ENCODE measurements at places on chromosomes 5 and 9.

- DNase-seq = no peak
These were observed 582.0 kb upstream of the TUSC1 start for GRCh38 chr9:26260238-26260637.

GRCh38 chr5:151086905-151087360 lies 6.1 kb upstream of the TNIP1 start:
- peak; percentile 82 for DNase-seq

GRCh38 chr9:135921749-135922310 lies 14.5 kb upstream of the CAMSAP1 start:
- DNase-seq = no peak

DNA sequence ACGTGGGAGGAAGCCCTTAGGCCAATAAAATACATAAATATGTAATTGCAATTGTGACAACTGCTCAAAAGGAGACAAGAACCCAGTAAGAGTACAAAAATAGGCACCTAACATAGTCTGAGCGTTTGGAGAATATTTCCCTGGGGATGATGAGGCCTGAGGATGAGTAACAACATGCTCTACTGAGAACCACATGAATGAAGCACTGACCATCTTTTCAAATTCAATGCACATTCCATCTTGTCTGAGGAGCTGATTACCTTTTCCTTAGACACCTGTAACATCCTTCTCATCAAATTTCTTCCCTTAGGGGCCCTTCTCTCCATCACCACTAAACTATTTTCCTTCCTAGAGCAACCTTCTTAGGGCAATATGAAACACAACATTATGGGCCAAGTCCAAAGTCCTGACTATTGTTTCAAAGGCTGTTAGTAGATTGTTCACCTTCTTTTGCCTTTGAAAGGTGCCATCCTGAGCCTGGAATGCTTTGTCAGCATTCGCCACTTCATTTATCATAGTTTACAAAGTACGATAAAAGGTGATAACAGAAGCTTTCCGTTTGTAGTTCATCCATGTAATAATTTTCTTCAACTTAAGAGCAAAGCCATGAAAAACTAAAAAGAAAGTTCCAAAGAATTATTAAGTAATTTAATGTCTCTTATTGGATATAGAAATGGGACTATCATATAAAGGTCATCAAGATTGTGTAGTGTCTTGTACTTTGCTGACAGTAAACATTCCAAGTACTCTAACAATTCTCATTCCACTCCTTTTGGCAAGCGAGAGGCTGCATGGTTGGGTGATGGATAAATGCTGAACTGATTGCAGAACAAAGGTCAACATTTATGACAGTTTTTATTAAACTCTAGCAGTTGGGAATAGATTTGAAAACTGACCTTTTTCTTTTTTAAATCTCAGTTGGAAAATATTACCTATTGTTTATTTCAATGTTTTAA lies 471.3 kb downstream of the PDE4D start:
- DNase-seq = no peak

- DNase-seq = no peak
These were observed 31.0 kb downstream of the KIF4B start for GRCh38 chr5:155044591-155044990.

- no peak for DNase-seq
These were observed 102.9 kb downstream of the ZFAND5 start for GRCh38 chr9:72262063-72262462.

DNA sequence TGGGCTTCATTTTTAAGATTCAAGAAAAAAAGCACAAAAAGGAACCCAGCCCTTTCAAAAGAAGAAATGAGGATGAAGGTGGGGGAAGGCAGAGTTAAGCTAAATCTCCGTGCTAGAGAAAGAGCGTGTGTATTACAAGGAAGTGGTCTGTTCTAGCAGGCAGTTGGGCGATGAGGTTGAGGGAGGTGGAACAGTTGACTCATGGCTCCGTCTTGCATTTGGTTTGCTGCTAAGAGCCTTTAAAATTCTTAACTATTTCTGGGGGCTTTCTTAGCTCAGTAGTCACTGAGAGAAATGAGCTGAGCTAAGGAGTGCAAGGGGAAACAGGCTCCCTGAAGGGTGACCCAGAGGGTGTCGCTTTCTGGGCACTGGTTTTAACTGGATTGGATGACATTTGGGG lies 117.4 kb downstream of the GCNT1 start:
- DNase-seq = peak; percentile 42

- DNase-seq = no peak
These were observed 63.5 kb downstream of the DUSP1 start for GRCh38 chr5:172707285-172708182.

- no peak for DNase-seq
These were observed 53.6 kb upstream of the GABRB2 start for GRCh38 chr5:161600156-161600555.

GRCh38 chr5:144465441-144465840 lies 294.8 kb downstream of the KCTD16 start:
- no peak for DNase-seq

DNA sequence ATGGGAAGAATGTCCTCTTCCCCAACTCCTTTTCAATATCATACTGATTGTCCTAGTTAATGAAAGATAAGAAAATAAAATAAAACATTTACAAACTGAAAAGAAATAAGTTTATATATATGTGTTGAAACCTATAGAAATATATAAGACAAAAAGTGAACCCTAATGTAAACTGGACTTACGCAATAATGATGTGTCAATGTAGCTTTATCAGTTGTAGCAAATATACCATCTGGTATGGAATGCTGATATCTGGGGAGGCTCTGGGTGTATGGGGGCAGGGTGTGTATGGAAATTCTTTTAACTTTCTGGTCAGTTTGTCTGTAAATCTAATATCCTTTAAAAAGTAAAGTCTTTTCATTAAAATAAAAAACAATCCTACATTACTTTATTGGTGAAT lies 603.9 kb downstream of the DMRTA1 start:
- no peak for DNase-seq

GRCh38 chr5:84378420-84378819 lies 6.3 kb downstream of the EDIL3 start:
- DNase-seq = no peak

- no peak for DNase-seq
These were observed 21.4 kb downstream of the CMBL start for GRCh38 chr5:10286162-10286861.

DNA sequence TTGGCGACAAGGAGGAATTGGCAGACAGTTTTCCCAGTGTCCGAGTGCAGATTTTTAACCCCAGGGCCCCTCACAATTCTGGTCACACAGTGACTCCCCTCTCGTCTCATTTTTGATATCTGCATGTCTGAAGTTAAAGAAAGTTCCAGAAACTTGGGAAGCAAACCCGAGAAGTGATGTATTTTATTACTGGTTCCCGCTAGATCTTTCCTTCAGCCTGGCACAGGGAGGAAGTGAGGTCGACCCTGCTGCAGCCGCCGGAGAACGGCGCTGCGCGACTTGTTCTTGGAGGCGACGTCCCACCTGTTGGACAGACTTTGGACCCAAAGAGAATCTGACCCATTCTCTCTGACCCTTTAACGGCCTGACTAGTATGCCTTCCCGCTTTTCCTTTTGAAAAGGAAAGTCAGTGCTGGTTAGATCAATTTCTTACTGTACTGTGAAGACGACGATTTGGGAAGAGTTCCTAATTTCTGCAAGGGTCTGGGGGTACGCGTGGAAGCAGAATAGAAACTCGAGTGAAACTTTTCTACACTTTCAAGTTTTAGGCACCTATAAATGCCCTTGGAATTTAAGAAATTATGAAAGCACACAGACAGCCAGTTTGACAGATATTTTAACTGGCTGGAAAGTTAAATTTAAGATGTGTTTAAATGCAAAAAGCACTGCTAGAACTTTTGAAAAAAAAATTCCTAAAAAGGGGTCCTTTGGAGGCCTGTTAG lies 744 bp downstream of the OTULIN start:
- no peak for DNase-seq

DNA sequence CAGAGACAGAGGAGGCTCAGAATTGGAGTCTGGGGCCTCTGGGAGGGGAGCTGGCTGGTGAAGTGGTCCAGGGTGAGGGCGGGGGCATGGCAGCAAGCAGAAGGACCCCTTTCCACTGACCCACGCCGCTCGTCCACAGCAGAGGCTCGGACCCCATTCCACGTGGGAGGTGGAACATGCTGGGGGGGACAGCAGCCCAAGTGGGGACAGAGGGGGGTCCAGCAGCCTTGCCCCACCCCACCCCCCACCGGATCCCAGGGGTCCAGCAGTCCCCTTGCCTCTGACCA lies 25.4 kb upstream of the NKD2 start:
- DNase-seq = no peak

DNA sequence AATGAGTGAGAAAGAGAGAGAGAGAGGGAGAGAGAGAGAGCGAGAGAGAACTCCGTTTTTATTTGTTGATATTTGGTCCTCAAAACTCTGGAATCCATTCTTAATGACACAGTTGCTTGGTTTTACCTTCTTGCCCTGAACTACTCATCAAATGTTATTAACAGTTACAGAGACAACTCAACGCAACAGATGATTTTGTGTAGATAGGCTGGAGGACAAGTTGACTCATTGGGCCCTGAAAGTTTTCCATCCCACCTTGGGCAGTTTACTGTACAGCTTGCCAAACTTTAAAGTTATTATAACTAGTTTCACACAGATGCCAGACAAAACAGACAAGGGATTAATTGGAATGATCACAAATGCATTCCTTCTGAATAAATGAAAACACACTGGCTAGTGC lies 339.9 kb downstream of the ARL15 start:
- no peak for DNase-seq

GRCh38 chr5:133340822-133341221 lies 271.5 kb downstream of the FSTL4 start:
- DNase-seq = no peak

- DNase-seq = no peak
These were observed 119.8 kb upstream of the PANK3 start for GRCh38 chr5:168699002-168699401.

GRCh38 chr5:6700074-6700684 lies 13.1 kb upstream of the TENT4A start:
- no peak for DNase-seq

GRCh38 chr5:10475931-10476676 lies 34.4 kb downstream of the ROPN1L start:
- no peak for DNase-seq

- no peak for DNase-seq
These were observed 265.5 kb upstream of the PCSK5 start for GRCh38 chr9:75624998-75625397.

- no peak for DNase-seq
These were observed 63.6 kb downstream of the INIP start for GRCh38 chr9:112654282-112654681.

DNA sequence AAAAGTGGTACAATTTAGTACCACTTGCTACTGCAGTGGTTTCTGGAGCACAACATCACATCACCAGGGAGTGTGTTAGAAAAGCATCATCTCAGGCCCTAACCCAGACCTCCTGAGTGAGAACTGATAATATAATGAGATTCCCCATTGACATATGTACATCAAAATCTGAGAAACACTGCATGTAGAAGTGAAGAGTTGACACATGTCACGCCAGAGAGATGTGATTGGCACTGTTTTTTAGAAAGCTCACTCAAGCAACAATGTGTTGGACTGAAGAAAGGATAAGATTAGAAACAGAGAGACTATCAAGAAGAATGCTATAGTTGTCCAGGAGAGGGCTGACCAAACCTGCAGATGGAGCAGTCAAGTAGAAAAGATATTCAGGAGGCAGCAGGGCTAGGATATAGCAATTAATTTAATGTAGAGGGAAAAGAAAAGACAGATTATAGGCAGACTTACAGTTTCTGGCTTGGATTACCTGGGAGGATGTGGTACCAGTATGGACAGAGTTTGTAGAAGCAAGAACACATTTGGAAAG lies 324.4 kb upstream of the ADAMTSL1 start:
- DNase-seq = no peak

DNA sequence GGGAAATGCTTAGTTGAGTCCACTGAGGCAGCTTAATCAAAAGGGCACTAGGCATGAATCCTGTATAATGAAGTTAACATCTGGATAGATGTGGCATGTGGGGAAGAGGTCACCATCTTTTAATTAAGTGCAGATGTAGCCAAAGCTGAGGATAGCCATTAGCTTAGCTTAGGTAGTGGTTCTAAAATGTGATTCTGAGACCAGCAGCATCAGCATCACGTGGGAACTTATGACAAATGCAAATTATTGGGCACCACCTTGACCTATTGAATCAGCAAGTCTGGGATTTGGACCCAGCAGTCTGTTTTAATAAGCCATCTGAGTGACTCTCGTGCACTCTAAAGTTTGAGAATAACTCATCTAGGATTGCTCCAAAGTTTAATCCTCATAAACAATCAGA lies 63.8 kb downstream of the SNCAIP start:
- DNase-seq = no peak

DNA sequence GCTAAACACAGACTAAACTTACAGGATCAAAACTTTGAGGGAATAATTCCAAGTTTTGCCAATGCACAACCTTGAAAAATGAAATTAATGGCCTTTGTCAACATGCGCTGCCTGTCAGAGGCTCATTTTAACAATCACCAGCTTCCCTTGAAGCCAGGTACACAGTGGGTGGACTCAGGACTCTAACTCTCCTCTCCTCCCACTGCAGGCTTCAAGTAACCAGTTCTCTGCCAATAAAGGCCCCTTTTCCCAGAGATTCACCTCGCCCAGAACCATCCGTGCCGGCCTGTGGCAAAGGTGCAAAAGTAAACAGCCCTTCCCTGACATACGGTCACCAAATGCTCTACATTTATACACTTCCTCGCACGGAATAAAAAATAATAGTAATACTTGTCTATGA lies 18.4 kb upstream of the FBP2 start:
- DNase-seq = no peak

GRCh38 chr9:129685933-129686259 lies 20.4 kb downstream of the PRRX2 start:
- no peak for DNase-seq

DNA sequence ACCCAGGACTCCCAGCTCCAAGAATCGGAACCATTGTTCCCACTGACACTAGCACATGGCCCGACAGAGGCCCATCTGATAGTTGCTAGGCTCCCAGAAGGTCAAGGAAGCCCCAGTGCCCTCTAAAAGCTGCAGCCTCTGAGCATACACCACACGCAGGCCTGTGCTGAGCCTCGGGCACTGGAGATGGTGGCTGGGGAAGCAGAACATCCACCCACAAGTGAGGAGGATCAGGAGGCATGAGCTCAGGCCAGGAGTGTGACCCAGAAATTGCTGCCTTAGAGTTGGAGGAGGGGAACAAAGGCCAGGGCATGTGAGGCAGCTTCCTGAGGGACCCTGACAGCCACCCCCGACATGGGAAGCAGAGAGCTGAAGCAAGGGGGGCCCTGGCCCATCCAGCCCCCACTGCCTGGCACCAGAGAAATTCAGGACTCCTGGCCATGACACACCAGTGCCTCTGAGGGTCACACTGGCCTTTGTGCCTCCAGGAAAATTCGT lies 21.4 kb downstream of the IPPK start:
- no peak for DNase-seq

- no peak for DNase-seq
These were observed 60.5 kb upstream of the RAPGEF1 start for GRCh38 chr9:131800366-131800765.

GRCh38 chr5:171684169-171684568 lies 101.4 kb upstream of the SMIM23 start:
- no peak for DNase-seq

- no peak for DNase-seq
These were observed 56.7 kb upstream of the TAF11L2 start for GRCh38 chr5:17441351-17441750.

Measured in CD8-positive, alpha-beta T cell (primary cell).